H1 (cell line): ENCODE measurements at places on chromosomes 5 and 9. TPM values are rescaled to one million over a fixed set of nuclear protein-coding genes. Genes with fewer than 3 reads are reported as not detected.

DNA sequence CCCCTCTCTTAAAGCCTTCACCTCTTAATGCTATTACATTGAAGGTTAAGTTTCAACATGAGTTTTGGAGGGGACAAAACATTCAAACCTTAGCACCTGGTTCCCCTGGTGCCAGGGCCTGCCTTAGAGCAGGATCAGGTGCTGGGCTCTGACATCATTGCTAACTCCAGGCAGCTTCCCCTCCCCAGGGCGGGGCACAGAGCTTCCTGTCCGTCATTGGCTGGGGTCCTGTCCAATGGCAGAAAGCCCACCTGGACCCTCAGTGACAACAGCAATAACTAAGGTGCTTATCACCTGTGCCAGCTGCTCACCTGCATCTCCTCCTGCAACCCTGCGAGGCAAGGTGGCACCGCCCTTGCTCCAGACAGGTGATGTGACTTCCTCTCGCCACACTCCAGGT lies 177.4 kb downstream of the NSG2 start:
- no peaks in the 10 kb centered on the region for H3K36me3 ChIP-seq
- no peaks in the 10 kb centered on the region for H3K4me1 ChIP-seq
- no peak overlapping the region for H3K27ac ChIP-seq
- no peak overlapping the region for H3K4me3 ChIP-seq
- no peaks in the 10 kb centered on the region; the same call in 1 of the 2 replicates for H3K27me3 ChIP-seq

- H3K27ac ChIP-seq = no peak overlapping the region
- H3K4me1 ChIP-seq = no peaks in the 10 kb centered on the region
- H3K4me3 ChIP-seq = no peak overlapping the region
- no peaks in the 10 kb centered on the region for H3K36me3 ChIP-seq
- DNase-seq = no peak
Observed at GRCh38 chr5:54362434-54362833, 52.1 kb upstream of the ARL15 start.

GRCh38 chr9:124790301-124790700 lies 13.4 kb downstream of the OLFML2A start:
- no peak overlapping the region for H3K27ac ChIP-seq
- no peaks in the 10 kb centered on the region for H3K36me3 ChIP-seq
- H3K4me1 ChIP-seq = no peaks in the 10 kb centered on the region
- no peaks in the 10 kb centered on the region for H3K27me3 ChIP-seq

The IL31RA gene
- not detected in 2 replicates for total RNA-seq

The ARID3C gene
- not detected in 2 replicates for total RNA-seq
